GM10248 (cell line): ENCODE measurements at places on chromosomes 4 and X.

- no peak for DNase-seq
Measured at GRCh38 chr4:81304871-81305270, 89.8 kb upstream of the PRKG2 start.

DNA sequence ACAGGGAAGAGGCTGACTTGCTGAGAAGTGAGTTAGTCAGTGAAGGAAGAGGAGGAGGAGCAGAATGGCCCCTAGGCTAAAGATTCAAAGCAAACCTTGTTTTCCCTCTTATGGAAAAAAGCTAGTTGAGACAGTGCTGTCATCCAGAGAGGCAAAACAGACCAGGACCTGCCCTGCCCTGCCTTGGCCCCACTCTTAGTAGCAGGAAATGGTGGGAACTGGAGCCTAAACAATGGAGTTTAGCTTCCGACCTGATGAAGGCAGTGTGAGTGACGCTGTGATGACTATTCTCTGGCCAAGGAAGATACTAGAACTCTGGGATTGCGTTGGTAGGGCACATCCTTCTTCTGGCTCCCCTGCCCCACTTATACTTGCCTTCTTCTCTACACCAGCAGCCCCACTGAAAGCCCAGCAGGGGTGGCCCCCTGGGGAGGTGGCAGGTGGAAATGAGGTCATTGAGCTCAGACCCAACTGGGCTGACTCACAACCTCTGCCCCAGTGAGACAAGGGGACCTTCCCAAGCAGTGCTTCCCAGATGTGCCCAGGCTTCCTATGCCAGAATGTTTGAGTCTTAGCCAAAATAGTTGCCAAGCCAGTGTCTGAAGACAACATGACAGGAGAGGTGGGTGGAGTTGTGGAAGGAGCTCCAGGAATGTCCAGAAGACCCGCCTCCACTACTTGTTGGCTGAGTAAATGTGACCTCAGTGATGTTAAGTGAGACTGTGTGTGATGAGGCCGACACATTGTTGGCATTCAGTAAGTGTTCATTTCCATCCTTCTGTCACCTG is 38.8 kb downstream of the MSN start:
- DNase-seq: peak; percentile 30

GRCh38 chr4:165926307-165926706 is 53.3 kb downstream of the TLL1 start:
- no peak for DNase-seq

- DNase-seq: no peak
Measured at GRCh38 chr4:3221996-3222395, 27.0 kb upstream of the MSANTD1 start.
